ENCODE measurements at places on chromosomes 11 and 22.

- DNase-seq: no peak
Observed at GRCh38 chr11:18749681-18750319, 23.8 kb upstream of the IGSF22 start.

DNA sequence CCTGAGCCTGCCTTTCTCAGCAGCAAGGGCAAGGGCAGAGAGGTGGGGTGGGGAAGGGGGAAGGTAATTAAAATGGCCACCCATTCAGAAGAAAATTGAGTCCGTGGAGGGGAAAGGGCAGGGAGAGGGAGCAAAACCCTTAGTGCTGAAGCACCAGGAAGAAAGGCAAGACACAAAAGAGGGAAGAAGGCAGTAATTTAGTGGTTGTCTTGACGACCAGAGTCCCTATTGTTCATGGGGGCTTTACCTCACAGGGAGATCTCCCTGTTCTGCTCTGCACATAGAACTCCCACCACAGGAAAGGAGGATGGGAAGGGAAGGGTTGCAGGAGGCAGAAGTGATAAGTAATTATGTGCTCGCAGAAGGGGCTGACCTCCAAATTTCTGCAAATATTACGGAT lies 23.4 kb downstream of the SNX19 start:
- DNase-seq: no peak

DNA sequence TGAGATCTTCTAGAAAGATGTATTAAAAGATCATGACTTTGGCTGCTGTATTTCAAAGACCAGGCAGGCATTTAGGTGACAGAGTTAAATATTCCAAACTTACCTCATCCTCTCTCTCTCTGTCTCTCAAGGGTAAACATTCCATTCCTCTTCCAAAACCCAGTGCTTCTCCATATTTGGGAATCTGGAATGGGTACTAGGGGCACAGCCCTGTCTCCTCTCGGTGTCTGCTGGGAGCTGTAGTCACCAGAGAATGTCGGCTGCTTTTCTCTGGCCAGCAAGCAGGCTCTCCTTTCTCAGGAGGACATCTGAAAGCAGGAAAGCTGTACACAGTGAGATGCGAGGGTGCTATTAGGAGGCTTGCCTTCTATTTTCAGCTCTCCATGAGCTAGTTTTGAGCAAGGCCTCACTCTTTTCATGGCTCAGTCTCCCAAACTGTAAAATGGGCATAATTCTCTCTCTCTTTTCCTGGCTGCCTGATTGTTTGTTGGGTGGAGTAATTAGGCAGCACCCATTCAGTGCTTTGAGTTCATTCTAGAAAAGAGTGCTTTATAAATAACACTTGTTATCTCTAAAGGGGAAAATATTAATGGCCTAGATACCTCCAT lies 9.3 kb upstream of the PEX26 start:
- DNase-seq: no peak

DNA sequence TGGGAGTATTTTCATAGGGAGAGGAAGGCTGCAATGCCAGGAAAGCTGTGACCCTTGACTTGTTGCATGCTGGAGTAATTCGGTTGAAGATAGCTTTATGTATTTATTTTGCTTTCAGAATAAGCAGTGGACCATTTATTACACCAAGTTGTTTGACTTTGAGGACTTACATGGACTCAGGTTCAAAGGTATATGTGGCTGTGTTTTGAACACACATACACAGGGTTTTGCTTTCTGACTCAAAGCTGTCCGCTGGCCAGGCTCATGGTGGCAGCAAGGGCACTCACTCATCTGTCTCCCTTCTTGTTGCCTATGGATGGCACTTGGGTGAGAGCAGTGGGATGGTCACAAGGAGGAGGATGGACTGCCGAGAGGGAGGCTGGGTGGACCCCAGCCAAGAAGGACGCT lies 6.5 kb downstream of the TIMP3 start:
- no peak for DNase-seq

- DNase-seq: no peak
Observed at GRCh38 chr11:40732132-40732531, 727.3 kb downstream of the LRRC4C start.

DNA sequence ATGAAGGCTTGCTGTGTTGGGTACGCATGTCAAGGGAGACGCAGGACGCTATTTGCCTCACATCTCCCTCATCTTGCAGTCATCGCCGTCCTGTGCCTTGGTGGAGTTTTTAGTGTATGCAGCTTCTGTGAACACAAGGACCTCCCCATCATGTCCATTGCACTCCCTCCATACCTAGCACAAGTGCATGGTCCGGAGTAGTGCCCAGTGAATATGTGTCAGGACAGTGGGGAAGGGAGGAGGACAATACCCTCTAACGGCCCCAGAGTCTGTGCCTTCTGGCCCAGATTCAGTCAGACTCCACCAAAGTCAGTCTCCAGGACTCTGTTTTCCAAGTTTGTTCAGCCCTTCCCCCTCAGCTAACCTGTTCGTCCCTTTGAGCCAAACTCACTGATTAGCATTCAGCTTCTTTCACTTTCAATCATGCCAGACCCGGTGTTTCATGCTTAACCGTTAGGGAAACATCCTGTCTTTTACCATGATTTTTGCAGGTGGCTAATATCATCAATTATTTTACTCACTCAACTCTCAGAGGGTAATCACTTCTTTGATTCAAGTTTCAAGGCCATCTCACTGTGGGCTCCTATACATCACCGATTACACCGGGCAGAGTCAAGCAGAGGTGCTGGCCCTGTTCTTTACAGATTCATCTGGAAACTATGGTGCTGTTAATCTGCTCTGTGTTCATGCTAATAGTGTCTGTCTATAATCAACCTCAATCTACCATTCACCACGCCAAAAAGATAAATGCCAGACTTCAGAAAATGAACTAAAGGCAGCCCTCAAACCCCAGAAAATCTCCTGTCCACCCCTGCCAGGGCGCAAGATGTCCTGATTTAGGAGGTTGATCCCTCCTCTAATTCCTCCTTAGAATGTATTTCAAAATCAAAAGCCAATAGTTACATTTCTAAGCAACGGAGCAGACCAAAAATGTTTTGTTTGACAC lies 156.5 kb downstream of the RRAS2 start:
- no peak for DNase-seq

DNA sequence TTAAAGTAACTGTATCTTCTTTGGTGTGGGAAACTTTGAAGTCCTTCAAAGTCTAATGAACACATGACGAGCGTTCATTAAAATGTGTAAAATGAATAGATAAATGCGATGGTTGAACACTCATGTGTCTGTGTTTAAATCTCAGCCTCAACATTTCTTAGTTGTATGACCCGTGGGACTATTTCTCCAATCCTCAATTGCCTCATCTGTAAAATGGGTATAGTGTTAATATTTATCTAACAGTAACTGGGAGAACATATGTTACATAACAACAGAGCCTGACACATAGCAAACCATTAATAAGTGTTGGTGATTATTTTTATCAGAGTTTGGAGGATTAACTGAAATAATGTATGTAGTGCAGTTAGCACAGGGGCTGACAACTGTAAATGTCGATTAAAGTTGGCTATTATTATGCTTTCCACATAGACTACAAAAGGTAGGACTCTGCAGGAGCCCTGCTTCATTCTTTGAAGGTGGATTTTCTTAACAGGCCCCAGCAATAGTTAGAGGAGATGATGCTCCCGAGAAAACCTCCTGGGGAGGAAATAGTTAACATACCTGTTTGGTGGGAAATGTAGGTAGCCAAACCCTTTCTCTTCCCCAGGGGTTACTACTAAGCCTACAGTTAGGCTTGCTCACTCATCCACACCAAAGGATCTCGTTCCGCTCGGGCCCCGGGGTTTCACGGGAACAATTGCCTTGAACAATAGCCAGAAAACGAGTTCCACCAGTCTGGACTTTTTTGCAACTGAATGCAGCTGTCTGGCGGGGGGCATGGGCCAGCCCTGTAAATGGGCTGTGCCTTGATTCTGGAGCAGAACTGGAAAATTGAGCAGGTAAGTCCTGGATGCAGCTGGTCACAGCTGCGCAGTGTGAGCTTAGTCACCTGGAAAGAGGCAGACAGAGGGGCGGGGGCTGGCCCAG lies 133.4 kb downstream of the DBX1 start:
- no peak for DNase-seq

- DNase-seq: no peak
Observed at GRCh38 chr11:70242885-70243284, 27.6 kb upstream of the PPFIA1 start.

DNA sequence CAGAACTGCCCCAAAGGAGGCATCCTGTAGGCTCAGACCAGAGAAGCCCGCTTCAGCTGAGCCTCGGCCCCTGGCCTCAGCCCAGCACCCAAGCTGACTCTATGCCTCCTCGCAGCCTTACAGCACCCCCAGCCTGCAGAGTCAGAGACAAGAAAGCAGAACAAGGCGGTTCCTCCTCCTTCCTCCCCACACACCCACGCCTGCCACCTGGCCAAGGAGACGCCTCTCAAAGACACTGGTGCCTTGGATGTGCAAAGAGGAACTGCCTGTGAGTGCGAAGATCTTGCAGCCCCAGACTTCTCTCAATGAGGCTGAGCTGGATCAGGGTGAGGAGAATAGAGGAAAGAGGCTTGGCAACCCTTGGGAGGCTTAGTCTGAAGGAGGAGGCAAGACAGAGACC lies 60.2 kb downstream of the PDE2A start:
- no peak for DNase-seq

GRCh38 chr11:44004452-44005062 lies 43.2 kb upstream of the ACCSL start:
- no peak for DNase-seq

DNA sequence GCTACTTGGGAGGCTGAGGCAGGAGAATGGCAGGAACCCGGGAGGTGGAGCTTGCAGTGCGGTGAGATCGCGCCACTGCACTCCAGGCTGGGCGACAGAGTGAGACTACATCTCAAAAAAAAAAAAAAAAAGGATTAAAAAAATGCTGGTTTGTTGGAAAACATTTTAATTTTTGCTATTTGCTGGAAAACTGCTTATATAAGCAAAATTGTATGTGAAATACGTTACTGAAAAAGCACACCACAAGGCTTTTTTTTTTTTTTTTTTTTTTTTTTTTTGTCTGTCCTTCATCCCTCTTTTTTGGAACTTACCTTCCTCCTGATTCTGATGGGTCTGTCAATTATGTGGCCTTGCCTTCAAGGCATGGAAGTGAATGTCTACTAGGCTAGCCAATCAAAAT lies 40.8 kb downstream of the DCDC1 start:
- no peak for DNase-seq

DNA sequence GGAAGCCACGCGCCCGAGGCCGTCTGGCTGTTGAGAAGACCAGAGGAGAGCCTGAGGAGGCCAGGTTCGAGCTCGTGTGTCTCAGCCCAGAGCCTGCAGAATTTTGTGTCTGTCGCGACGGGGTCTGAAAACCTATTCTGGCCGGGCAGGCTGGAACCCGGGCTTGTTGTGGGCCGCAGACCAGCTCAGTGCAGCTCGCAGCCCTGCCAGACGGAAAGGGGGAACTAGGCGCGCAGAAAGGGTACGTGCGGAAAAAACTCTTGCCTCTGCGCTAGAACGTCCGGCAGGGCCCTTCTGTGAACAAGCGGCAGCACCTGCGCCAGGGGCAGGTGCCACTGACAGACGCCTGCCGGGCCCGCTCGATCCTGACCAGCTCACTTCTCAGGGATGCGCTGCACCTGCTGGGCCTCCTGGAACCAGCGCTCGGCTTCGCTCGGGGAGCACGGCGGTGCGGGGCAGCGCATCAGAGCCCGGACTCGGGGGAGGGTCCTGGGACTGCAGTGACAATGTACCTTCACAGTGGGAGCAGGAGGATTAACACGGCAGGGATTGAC lies 409.3 kb downstream of the BRD1 start:
- DNase-seq: no peak

DNA sequence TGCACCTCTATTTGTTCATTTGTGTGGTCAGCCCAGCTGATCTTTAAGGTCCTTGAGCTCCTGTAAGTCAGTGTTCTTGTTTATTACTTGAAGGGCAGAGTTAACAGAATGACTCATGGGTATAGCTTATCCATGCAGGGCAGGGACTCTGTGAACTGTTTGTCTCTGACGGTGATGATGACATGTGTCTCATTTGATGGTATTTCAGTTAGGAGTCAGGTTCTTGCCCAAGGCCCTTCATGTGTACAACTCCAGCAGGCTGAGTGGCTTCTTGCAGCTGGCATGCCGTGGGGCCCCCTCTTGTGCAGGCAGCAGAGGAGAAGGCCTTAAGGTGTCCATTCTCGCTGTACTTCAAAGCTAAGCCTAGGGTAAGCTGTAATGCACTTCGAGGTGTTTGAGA lies 165.1 kb downstream of the DBX1 start:
- DNase-seq: no peak

GRCh38 chr22:48568736-48569330 lies 1258.8 kb downstream of the BRD1 start:
- no peak for DNase-seq

- DNase-seq: no peak
Observed at GRCh38 chr11:112722876-112723275, 238.3 kb upstream of the NCAM1 start.

DNA sequence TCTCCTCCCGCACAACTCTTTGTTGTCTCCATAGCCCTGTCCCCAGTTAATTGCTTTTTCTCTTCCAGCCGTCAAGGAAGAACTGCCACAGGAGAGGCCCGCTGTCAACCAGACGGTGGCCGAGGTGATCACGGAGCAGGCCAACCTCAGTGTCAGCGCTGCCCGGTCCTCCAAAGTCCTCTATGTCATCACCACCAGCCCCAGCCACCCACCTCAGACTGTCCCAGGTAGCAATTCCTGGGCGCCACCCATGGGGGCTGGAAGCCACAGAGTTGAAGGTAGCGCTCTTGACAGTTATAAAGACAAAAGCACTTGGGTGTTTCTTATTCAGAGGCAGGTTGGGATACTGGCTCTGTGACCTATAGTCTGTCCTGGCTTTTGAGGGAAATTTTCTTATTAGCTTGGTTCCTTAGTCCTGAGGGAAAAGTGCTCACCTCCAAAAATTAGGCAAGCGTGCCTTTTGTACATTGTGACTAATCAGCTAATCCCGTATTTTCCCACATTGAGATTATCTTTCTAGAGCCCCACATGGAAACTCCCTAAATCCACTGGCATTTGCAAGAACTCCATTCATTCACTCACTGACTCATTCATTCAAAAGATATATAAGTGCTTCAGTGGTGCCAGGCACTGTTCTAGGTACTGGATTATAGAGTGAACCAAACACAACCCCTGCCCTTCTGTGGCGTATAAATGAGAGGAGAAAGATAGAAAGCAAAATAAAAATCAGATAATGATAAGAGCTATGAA lies 65.9 kb downstream of the KREMEN1 start:
- no peak for DNase-seq

DNA sequence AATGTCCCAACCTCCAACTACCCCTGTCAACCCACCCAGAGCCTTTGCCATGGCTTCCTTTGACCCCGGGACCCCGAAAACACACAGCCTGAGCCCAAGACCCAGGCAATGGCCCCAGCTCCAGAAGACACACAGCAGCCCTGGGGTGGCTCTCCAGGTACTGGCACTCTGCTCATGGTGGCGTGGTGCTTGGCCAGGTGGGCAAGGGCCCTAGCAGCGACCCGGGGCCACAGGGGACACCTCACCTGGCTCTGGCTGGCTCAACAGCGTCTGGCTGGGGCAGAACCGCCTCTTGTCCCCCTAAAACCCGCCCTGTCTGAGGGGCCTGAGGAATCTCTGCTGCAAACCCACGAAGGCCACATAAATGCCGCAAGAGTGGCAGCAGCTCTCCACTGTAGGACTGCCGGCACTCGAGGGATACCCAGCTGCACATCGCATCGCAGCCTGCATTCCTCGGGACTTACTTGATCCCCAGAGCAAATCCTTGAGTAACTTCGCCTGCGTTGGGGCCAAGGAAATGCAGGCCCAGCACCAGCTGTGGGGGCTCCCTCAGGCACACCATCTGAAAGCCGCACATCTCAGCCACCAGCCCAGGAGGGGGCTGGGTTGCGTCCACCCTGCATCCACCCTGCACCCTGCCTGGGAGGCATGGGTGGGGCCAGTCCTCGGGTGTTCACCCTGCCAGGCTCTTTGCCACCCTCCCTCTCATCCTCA lies 23.1 kb upstream of the GNB1L start:
- DNase-seq: no peak

- DNase-seq: no peak
Observed at GRCh38 chr11:34086554-34087283, 18.7 kb upstream of the NAT10 start.

Data from stimulated activated CD4-positive, alpha-beta T cell treated with anti-CD3 and anti-CD28 coated beads, TNF-alpha, amount 100 ng/mL, for 24 hours (primary cell).